ENCODE measurements at places on chromosomes 3 and 15. TPM values are rescaled to one million over a fixed set of nuclear protein-coding genes. Genes with fewer than 3 reads are reported as not detected.

The HYAL1 gene
- 1.3 TPM for total RNA-seq

The BFSP2 gene
- total RNA-seq, result not detected

The CD80 gene
- total RNA-seq, result not detected

The SMCO1 gene
- total RNA-seq, result not detected

The INKA1 gene
- 0.40 TPM for total RNA-seq
